Endothelial cell of coronary artery (primary cell): ENCODE measurements at places on chromosomes 4 and X. TPM values are rescaled to one million over a fixed set of nuclear protein-coding genes. Genes with fewer than 3 reads are reported as not detected.

The NLGN4X gene
- total RNA-seq, result not detected in 2 replicates

The EFHC2 gene
- total RNA-seq, result not detected in 2 replicates

The SORCS2 gene
- total RNA-seq, result under 0.01 and 0.66 TPM in 2 replicates

The BEND2 gene
- not detected in 2 replicates for total RNA-seq
